ENCODE measurements at places on chromosomes 6 and 20.

DNA sequence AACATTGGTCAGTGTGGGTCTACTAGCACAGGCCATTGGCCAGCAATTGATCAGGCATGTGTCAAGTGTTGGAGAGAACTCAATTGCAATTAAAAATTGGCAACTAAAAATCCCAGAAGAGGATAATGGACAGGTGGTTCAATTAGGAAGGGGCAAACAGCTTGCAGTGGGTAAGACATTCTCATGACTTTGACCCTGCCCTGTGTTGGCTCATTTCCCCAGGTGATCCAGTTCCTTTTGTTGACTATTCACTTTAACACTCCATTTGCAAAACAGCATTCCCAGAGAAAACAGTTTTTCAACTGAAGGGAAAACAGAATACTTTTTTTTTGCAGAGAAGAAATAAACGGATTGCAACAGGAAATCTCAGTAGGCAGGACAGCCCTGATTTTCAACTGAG lies 28.9 kb upstream of the SCGN start:
- DNase-seq, result no peak

DNA sequence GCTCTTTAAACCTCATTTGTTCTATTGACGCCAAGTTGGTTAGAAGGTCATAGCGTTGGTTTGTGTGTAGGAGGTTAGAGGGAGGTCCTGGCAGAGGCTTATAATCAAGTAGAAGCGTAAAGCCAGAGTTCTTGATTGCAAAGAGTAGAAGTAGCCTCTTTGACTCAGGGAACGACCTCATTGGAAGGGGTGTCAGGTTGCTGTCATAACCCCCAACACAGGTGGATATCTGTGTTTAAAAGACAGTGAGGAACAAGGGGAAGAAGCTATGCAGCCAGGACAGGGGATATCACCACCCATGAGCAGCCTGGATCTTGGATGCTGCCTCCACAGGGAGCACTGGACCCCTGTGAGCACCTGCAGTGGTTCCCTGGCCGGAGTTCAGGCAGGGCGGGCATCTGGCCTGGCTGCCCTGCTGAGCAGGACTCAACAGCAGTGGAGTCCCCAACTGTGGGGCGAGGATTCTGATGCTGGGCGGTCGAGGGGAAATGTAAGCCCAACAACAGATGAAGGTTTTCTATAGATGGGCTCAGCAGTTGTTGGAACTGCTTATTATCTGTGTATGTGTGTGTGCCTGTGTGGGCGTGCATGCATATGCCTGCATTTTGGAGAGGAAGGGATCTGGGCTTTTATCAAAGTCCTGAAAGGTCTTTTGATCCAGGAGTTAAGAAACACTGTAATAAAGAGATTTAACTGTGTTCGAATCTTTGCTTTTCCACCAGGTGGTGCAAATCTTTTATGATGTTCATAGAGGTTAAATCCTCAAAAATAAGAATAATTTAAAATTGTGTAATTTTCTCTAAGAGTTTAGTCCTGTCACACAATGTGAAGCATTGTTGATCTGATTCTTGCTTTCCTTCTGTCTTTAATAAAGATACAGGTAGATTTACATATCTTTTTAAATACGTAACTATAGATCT lies 27.7 kb downstream of the HIVEP1 start:
- DNase-seq, result no peak

- DNase-seq, result no peak
Observed at GRCh38 chr20:47792021-47792618, 6.8 kb upstream of the SULF2 start.

DNA sequence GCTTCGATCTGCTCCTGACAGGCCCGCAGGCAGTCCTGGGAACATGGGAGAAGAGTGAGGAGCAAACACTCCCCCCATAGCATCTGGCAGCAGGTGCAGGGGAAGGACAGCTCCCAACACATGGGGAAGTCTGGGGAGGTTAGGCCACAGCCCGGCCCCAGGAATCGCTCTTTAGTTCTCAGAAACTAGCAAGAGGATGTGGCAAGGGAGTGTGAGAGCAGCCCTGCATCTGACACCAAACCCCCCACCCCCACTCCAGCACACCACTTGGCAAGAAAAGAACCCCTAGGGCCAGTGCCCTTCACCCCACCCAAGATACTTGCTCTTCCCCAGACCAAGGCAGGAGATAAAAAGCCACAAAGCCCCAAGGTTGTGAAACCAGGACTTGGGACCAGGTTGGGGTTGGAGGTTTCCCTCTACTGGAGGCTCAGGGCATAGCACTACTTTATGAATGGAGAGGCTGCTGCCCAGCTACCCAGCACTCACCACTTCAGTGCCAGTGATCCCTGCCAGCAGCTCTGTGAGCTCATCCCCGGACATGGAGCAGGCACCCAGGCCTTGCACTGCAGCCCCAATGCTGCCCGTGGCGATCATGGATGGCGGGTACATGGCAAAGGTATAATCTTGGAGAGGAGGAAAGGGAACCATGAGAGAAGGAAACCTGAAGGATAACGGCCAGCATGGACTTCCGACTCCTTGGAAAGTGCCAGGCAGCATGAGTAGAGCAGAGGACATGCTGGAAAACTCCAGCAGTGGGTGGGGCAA lies 5.4 kb downstream of the CCND3 start:
- DNase-seq, result peak; percentile 75

DNA sequence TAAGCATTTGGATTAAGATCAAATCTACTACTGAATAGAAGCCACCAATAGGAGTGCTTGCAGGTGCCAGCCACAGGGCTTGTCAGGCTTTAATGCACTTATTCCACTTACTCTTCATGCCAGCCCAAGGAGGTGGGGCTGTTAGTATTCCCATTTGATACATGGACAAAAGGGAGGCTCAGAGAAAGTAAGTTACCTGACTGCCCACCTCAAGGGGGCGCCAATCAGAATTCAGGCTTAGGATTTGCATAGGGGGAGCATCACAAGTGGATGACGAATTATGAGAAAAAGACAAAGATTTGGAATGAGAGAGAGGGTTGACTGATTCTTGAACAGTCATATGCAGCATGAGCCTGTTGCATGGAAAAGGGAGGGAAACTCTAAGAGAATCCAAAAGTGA lies 188.4 kb upstream of the TSHZ2 start:
- DNase-seq, result no peak

All from stimulated activated CD8-positive, alpha-beta memory T cell treated with anti-CD3 and anti-CD28 coated beads, Interleukin-7, amount 100 ng/mL, for 4 hours (primary cell).